ENCODE measurements at places on chromosomes 3 and 15. TPM values are rescaled to one million over a fixed set of nuclear protein-coding genes. Genes with fewer than 3 reads are reported as not detected.

The CPLX3 gene
- total RNA-seq, result not detected

The DGKG gene
- not detected for total RNA-seq

The IL5RA gene
- 1.5 TPM for total RNA-seq

The CILP gene
- total RNA-seq, result 62.9 TPM

The SLCO3A1 gene
- 1.5 TPM for total RNA-seq

The DLEC1 gene
- 0.68 TPM for total RNA-seq

The MEGF11 gene
- 0.07 TPM for total RNA-seq

The AP3B2 gene
- 4.5 TPM for total RNA-seq

The ZDHHC3 gene
- total RNA-seq, result 60.3 TPM

The GABRR3 gene
- not detected for total RNA-seq

Data from hepatocyte (in vitro differentiated cells).